ENCODE measurements at places on chromosomes 5 and 9.

GRCh38 chr9:35847792-35848572 lies 19.0 kb downstream of the TMEM8B start:
- ATAC-seq: peak; percentile 96
- H3K4me3 ChIP-seq: peak overlapping the region; percentile 32
- H3K27ac ChIP-seq: peak overlapping the region; percentile 68
- peaks cover 50% of the 10 kb centered on the region for H3K4me1 ChIP-seq

GRCh38 chr9:134267881-134268724 lies 58.2 kb upstream of the RXRA start:
- no peaks in the 10 kb centered on the region for H3K36me3 ChIP-seq
- peak; percentile 93 for ATAC-seq
- H3K27me3 ChIP-seq: peaks cover 8% of the 10 kb centered on the region
- peak overlapping the region; percentile 49 for H3K4me3 ChIP-seq

GRCh38 chr5:124927735-124928134 lies 181.3 kb upstream of the ZNF608 start:
- no peak overlapping the region for H3K4me3 ChIP-seq
- H3K36me3 ChIP-seq: no peaks in the 10 kb centered on the region
- no peak for ATAC-seq

DNA sequence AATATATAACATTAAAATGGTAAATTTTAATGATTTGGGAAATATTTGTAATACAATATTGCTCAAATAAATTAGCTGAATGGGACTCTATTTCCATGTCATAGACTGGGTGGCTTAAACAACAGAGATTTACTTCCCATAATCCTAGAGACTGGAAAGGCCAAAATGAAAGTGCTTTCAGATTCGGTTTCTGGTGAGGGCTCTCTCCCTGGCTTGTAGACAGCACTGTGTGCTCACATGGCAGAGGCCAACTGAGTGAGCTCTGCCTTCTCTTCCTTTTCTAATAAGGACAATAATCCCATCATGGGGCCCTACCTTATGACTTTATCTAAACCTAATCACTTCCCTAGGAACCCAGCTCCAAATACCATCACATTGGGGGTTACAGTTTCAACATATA lies 196.2 kb downstream of the MARCHF11 start:
- no peak overlapping the region for H3K4me3 ChIP-seq
- no peak for ATAC-seq
- H3K36me3 ChIP-seq: no peaks in the 10 kb centered on the region
- H3K4me1 ChIP-seq: no peaks in the 10 kb centered on the region
- no peak overlapping the region for H3K27ac ChIP-seq

- H3K36me3 ChIP-seq: peaks cover 30% of the 10 kb centered on the region
- no peak overlapping the region for H3K27ac ChIP-seq
- no peak for ATAC-seq
- no peaks in the 10 kb centered on the region for H3K27me3 ChIP-seq
Observed at GRCh38 chr9:34034698-34035065, 14.0 kb downstream of the UBAP2 start.

DNA sequence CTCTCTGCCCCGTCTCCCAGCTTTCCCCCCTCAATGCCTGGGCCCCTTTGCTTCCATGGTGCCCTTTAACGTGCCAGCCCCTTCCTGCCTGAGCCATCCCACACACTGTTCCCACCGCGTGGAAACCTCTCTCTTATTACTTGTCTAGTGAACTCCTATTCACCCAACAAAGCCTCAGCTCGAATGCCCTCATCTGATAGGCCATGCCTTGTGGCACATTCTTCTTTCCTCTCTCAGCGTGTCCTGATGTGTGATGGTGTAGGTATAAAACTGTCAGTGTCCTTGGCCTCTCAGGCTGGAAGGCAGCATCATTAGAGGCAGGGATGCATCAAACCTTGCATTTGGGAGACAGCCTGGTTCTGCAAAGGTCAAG lies 152.3 kb downstream of the OLFM1 start:
- H3K27me3 ChIP-seq: peaks cover 9% of the 10 kb centered on the region
- no peaks in the 10 kb centered on the region for H3K4me1 ChIP-seq
- no peak overlapping the region for H3K4me3 ChIP-seq
- ATAC-seq: no peak
- no peaks in the 10 kb centered on the region for H3K36me3 ChIP-seq
- H3K27ac ChIP-seq: no peak overlapping the region

DNA sequence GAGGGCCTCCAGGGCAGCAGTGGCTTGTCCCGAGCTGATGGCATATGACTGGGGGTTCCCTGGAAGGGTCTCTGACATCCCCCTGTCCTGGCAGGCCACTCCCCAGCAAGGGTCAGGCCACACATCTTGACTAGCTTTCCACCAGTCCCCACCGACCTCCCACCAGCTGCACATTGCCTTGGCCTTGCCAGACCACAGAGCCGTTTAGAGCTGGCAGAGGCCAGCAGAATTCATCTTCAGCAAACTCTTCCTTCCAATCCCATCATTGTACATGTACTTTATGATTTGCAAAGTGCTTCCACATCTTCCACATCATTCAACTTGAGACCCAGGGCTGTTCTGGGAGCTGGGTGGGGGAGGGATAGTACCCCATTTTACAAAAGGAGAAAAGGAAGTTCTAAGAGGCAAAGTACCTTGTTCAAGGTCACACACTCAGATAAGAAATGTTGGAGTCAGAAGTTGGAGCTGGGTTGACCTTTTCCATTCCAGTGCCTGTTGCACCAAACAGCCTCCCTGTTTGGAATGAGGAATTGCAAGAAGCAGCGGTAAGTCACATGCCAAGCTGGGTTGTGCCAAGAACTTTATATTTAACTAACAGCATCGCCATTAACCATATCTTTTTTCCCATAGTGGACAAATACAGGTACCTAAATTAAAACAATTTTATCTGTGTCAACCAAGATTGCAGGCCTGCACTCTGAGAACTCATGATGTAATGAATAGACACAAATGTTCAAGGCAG lies 25.8 kb upstream of the COL15A1 start:
- no peaks in the 10 kb centered on the region for H3K36me3 ChIP-seq
- no peak for ATAC-seq
- no peaks in the 10 kb centered on the region for H3K27me3 ChIP-seq

DNA sequence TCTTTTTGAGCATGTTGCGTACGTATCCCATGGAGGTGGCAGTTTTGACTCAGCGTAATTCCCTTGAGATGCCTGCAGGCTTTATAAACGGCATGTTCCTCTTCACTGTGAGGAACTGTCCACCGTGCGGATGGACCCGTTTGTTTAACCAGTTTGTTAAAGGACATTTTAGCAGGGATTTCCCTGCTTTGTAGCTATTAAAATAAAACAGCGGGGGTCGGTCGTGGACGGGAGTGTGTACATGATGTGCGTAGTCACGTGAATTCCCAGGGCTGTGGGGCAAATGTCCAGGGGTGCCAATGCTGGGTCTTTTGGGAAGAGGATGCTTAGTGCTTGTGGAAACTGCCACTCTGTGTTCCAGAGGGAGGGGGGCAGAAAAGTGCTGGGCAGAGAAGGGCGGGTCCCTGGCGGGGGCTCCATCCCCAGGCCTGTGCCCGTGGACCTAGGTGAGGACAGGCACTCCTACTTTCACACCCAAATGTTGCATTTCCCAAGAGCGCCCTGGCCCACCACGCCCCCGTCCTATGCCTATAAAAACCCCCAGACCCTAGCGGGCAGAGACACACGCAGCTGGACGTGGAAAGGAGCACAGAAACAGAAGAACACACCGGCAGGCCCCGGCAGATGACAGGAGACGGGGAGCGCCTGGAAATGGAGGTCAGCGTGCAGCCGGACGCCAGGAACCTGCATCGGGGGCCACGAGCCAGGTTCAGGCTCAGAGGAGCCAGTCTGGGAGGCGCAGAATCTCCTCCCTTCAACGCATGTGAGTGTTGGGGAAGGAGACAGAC lies 4.0 kb upstream of the TERT start:
- peaks cover 30% of the 10 kb centered on the region for H3K27me3 ChIP-seq
- no peak overlapping the region for H3K27ac ChIP-seq
- peaks cover 25% of the 10 kb centered on the region for H3K4me1 ChIP-seq
- no peak overlapping the region for H3K4me3 ChIP-seq
- ATAC-seq: no peak
- H3K36me3 ChIP-seq: no peaks in the 10 kb centered on the region

DNA sequence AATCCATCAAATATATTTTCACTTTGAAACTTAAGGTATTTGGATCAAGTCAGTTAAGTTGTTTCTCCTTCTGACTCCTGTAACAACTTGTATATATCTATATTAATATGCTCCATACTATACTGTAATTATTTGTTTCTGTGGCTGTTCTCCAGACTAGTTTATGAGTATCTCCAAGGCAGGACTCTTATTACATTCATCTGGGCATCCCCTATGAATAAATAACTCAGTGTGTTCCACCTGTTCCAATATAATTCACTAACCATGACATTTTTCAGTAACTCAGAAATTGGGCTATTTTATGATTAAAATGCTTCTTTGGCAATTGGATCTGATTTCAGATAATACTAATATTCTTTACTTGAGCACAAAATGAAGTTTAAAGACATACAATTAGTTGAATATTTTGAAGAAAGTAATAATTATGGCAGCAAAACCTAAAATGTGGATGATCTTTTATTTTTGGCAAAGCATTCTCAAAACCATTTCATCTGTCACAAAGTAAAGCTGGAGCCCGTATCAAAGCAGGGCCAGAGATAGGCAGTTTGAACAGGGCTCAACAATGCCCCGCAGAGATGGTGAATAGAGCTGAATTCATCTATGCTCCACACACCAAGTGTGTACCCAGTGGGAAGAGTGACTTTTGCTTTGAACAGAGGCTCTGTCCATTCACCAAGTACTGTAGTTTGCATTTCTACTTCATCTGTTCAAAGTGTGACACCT lies 314.3 kb downstream of the PDE4D start:
- ATAC-seq: no peak
- H3K27me3 ChIP-seq: no peaks in the 10 kb centered on the region
- H3K36me3 ChIP-seq: no peaks in the 10 kb centered on the region
- no peak overlapping the region for H3K4me3 ChIP-seq

DNA sequence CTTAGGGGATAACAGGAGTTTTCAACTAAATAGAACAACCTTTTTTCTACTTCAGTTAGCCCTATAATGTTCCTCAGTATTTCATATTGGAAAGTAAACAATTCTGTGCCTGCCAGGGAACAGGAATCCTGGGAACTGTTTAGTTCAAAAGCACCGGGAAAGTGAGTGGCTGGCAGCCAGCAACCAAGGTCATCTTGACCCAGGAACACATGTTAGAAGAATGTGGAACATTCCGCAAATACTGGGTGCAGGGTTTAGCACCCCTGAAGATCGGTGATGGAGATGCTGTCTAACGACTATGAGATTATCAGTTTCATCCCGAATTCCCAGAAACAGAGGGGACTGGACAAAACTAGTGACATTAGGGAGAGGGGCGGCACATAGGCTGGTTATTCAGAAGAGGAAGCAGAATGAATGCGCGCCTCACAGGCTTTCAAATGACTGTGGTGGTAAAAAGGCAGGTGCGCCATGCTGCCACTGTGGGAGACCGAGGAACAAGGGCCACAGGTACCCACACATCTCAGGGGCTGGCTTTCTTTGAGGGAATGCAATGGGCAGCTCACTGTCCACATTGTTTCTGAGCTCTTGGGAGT lies 51.2 kb downstream of the IPPK start:
- H3K27me3 ChIP-seq: no peaks in the 10 kb centered on the region
- H3K27ac ChIP-seq: no peak overlapping the region
- no peak overlapping the region for H3K4me3 ChIP-seq
- no peaks in the 10 kb centered on the region for H3K4me1 ChIP-seq
- peaks cover 64% of the 10 kb centered on the region for H3K36me3 ChIP-seq

DNA sequence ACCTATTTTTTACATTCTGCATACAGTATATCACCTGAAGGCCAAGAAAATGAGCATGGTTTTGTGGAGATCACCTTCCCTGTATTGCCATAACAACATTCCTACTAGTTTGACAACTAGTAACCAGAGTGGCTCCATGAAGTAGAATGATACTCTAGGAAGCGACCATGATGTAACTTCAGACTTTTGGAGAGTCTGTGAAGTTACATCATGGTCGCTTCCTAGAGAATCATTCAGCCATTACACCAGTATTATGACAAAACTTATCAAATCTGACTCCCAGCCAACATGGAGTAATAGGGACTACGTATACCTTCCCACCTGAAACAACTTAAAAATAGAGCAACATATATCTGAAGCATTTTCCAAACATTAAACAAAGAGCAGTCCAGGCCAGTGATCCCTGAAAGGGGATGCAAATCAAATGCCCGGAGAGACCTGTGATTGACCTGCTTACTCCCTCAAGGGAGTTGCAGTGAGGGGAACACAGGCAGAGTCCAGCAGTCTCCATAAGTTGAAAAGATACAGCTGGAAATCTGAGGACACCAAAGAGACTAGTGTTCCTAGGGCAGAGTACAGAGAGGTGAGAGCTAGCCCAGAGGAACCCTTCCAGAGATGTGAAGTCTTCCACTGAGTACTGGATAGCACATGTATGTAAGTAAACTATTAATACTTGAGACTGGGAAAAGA lies 7.8 kb downstream of the ECM2 start:
- peaks cover 7% of the 10 kb centered on the region for H3K36me3 ChIP-seq
- H3K4me1 ChIP-seq: no peaks in the 10 kb centered on the region
- H3K4me3 ChIP-seq: no peak overlapping the region

DNA sequence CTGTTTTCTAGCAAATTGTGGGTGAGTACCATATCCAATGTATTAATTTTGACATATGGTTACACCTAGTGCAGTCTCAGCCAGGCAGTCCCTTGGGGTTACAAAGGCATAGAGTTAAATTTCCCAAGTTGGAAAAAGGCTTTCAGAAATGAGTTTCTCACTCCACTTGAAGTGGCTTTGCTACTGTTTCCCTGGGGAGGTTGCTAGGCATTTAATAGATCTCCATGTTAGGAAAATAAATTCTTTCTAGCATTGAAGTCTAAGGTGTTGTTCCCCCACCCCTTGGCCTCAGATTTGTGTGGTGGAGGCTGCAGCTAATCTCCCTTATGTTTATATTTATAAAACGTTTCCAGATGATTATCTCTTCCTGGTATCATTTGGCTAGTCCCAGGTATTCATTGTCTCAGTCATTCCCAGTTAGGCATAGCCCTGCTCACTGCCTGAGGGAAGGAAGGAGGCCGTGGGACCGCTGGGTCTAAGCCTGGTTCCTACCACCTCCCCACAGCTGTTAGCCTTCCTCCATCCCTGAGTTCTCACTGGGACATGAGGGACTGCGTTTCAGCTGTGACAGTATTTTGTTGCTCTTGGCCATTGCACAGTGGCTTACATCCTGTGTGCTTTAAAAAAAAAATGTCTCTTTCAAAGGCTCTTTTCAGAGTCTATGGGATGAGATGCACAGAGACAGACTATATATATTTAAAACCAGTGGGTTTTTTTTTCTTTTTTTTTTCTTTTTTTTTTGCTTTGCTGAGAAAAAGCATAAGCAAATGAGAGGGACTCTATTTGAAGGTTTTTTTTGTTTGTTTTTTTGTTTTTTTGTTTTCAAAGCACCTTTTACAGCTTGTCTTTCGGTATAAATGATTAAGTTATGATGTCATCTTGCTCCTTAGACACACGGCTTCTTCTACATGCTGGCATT lies 121.5 kb downstream of the MAST4 start:
- H3K4me3 ChIP-seq: no peak overlapping the region
- H3K36me3 ChIP-seq: peaks cover 13% of the 10 kb centered on the region
- H3K4me1 ChIP-seq: peaks cover 22% of the 10 kb centered on the region
- no peak for ATAC-seq
- H3K27me3 ChIP-seq: no peaks in the 10 kb centered on the region
- H3K27ac ChIP-seq: no peak overlapping the region

- H3K36me3 ChIP-seq: no peaks in the 10 kb centered on the region
- peak overlapping the region; percentile 67 for H3K4me3 ChIP-seq
- peaks cover 71% of the 10 kb centered on the region for H3K27me3 ChIP-seq
- H3K4me1 ChIP-seq: peaks cover 21% of the 10 kb centered on the region
Observed at GRCh38 chr9:129320575-129321285, 142.7 kb upstream of the IER5L start.

GRCh38 chr9:105833271-105833975 lies 139.1 kb downstream of the TMEM38B start:
- ATAC-seq: no peak
- no peak overlapping the region for H3K4me3 ChIP-seq
- H3K27me3 ChIP-seq: no peaks in the 10 kb centered on the region
- no peaks in the 10 kb centered on the region for H3K4me1 ChIP-seq
- H3K27ac ChIP-seq: no peak overlapping the region
- peaks cover 6% of the 10 kb centered on the region for H3K36me3 ChIP-seq
